ENCODE measurements at places on chromosomes 13 and 19.

DNA sequence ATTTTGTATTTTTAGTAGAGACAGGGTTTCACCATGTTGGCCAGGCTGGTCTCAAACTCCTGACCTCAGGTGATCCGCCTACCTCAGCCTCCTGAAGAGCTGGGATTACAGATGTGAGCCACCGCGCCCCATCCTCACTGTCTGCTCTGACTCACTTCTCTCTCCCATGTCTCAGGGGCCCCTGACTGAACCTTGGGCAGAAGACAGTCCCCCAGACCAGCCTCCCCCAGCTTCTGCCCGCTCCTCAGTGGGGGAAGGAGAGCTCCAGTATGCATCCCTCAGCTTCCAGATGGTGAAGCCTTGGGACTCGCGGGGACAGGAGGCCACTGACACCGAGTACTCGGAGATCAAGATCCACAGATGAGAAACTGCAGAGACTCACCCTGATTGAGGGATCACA lies 5.0 kb downstream of the SIGLEC9 start:
- no peak for DNase-seq

DNA sequence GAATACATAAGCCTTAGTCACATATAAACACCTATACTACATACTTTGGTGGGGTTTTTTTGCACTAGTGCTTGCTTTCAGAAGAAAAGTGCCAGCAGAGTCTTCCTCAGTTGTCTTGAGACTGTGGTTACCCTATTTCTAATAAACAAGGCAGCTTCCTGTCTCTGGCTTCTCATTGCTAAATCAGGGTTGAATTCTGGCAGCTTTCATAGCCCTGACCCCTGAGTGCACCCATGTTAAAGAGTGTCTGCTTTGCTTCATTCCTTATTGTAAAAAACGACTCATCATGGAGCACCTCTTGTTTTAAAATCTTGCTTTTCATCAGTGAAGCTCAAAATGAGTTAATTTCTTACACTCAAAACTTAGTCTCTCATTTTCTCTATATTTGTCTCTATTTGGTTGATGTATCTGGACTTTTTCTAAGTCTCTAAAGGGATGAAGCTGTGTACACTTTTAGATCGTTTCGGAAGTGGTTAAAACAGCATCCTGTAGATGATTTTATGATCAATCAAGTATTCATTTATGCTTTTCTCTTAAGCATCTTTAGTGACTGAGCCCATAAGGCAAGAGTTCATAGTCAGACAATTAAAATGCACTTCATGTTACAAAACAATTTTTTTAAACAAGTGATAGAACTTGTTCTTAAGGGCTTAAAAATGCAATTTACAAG lies 72.1 kb downstream of the KLF12 start:
- DNase-seq, result peak; percentile 45

GRCh38 chr19:18135712-18136584 lies 17.0 kb upstream of the PIK3R2 start:
- no peak for DNase-seq

GRCh38 chr19:46902402-46902766 lies 41.6 kb downstream of the ARHGAP35 start:
- no peak for DNase-seq

DNA sequence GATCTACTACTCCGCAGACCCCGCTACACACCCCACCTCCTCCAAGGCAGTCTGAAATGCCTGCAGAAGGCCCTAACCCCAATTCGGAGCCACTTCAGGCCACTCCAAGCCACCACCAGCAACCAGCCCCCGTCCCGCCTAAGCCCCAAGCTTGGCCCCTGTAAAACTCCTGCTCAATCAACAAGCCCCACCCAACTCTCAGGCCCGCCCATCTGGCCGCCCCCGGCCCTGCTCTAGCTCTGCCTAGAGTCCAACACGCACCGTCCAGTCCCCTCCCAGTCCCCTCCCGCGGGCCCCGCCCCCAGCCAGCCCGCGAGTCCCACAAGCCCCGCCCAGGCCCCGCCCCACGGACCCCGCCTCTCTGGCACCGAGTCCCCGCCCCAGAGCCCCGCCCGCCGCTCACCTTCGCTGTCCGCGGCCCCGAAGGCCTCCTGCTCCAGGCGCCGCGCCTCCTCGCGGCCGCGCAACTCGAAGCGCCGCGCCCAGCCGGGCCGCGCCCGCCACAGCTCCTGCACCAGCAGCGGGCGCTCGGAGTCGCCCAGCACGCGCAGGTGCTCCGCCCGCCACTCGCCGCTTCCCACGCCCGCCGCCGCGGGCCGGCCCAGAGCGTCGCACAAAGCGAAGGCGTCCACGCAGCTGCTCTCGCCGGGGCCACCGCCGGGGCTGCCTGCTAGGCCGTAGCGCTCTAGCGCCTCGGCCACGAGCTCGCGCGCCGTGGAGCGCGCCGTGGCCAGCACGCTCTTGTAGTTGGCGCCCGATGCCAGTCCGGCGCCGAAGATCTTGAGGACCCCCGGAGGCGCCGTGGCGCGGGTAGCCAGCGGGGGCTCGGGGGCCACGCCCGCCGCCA lies 1.6 kb downstream of the RASIP1 start:
- peak; percentile 91 for DNase-seq

DNA sequence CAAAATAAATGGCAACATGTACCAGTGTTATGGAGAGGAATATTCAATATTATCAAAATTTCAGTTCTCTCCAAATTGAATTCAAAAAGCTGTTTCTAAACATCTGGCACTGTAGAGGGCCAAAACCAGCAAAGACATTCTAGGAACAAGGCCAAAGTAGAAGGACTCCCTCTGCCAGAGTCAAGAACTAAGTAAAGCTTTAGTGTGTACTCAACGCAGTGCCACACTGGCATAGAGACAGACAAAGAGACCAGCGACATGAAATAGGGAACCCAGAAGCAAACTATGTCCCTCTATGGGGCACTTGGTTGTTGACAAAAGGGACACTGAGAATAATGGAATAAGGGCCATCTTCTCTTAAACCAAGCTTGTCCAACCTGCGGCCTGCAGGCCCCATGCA lies 15.6 kb downstream of the SCGB2B2 start:
- DNase-seq, result no peak

GRCh38 chr19:35560677-35561076 lies 2.8 kb downstream of the ATP4A start:
- DNase-seq, result no peak
